ENCODE measurements at places on chromosomes 7 and 10.
A peak's percentile ranks its signal among the peaks of the same experiment; 100 is the strongest.

- no peak for DNase-seq
These were observed 307.8 kb downstream of the PRPF18 start for GRCh38 chr10:13894412-13895093.

GRCh38 chr7:17608114-17608833 lies 309.8 kb downstream of the AHR start:
- no peak for DNase-seq

DNA sequence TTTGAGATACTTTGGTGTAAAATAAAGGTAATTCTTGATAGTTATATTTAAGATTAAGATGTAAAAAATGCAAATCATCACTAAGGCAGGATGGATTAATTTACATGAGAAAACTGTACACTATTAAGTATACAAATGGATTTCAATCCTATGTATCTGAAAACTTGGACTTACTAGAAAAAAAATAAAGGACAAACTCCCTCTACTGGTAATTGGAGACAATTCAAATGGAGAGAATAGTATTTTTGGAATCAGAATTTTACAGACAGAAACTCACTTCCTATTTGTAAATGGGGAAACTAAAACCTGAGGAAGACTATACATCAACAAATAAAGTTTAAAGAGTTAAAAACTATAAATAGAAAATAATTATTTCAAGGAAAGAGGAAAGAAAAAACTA lies 62.6 kb downstream of the CUL2 start:
- no peak for DNase-seq

DNA sequence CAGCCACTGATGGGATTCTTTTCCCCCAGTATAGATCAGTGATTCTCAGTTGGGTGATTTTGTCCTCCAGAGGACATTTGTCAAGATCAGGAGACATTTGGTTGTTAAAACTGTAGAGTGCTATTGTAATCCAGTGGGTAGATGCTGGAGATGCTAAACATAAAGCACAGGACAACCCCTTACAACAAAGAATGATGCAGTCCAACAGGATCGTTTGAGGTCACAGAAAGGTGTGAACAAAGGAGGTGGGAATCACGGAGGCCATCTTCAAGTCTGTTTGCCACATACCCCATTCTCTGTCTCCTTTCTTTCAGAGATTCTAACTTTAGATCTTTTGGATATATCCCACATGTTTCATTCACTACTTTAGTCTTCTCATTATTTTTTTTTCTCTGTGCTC lies 69.0 kb downstream of the HELLS start:
- DNase-seq: no peak

- DNase-seq: no peak
These were observed 67.8 kb downstream of the EGFR start for GRCh38 chr7:55086413-55087201.

DNA sequence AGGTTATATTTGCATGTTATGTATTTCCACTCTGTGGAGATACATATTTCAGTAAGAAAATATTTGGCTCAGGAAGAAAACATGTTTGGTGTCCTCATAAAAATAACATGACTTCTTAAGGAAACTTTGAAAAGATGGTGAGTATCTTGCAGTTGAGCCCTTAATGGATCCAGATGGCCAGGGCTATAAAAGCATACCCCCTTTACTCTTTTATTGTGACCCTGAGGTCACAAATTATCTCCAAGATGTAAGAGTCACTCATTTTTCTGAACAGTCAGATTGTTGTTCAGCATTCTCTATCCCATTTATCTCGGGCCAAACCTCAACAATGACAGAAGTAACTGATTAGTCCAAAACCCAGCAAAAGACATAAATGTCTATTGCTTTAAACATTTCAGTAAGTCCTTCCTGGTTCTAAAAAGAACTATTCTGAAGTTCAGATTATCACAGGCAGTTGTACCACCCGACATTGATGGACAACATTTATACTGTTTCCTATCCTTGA lies 539.4 kb downstream of the PARD3 start:
- no peak for DNase-seq

DNA sequence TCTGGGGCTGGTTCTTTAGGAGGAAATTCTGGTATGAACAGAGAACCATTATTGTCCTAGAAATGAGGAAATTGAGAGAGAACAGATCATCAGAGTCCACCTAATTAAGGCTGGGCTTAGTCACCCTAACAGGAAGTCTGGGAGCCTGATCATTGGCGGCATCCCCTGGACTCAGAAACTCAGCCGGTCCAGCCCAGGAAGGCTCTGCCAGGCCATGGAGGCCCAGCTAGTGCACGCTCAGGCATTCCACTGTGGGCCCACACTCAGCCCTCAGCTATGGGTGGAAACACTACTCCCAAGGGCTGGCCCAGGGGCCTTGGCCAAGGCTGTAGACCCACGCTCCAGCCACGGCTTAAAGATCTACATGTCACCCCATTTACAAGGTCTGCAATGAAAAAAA lies 109.2 kb downstream of the PTPN20 start:
- DNase-seq: no peak

DNA sequence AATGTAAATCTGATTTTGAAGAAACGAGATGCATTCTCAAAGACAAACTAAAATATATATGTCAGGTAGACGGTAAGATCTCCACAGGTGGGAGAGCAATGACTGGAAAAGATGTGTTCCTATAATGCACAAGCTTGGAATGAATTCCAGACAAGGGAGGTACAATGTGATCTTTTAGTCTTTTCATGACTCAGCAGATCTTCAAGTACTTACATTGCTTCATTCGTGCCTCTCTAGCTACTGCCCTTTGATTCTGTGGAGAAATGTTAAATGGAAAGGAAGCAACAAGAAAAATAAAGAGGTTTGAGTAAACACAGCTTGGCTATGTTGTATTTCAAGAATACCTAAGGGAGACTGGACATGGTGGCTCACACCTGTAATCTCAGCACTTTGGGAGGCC lies 106.6 kb downstream of the GAD2 start:
- no peak for DNase-seq

DNA sequence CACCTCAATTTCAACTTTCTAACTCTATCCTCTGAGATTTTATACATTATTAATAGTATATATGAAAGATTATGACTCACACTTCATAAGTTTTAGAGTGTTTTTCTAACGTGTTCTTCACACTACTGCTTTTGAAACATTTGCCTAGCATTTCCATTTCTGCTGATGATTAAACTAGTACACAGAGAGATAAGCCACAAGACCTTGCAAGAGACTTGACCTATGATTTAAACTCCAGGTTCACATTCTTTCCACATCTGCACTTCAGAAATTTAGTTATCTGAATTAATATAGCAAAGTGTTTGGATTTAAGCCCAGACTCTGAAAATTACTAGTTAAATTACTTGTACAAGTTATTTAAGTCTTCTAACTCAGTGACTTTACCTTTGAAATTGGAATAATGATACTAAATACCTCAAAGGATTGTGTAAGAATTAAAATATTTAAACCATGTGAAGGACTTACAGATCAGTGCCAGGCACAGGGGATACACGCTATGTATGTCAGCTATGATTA lies 66.6 kb downstream of the PCLO start:
- no peak for DNase-seq

GRCh38 chr10:83995738-83996331 lies 143.5 kb upstream of the GHITM start:
- DNase-seq: no peak

GRCh38 chr7:84912993-84913635 lies 273.7 kb downstream of the SEMA3D start:
- DNase-seq: no peak

DNA sequence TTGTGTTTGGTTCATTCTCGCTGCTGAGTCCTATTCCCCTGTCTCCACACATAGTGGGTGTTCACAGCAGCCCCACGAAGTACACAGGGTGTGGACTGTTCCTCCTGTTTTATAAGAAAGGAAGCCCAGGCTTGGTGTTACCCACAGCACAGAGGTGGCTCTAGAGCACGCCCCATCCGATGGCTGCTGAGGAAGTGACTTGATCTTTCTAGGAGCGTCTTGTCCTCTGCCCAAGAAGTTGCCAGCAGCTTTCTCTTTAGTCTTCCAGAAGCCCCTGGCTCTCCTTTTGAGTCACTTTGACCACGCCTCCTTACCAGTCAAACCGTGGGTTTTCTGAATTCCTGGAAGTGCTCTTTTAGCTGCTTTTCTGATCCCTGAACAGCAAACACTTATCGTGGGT lies 94.0 kb downstream of the GRK5 start:
- peak; percentile 14 for DNase-seq

- DNase-seq: no peak
These were observed 385.8 kb downstream of the ETV1 start for GRCh38 chr7:13603661-13604060.

- DNase-seq: no peak
These were observed 11.5 kb upstream of the SP8 start for GRCh38 chr7:20798081-20798693.

DNA sequence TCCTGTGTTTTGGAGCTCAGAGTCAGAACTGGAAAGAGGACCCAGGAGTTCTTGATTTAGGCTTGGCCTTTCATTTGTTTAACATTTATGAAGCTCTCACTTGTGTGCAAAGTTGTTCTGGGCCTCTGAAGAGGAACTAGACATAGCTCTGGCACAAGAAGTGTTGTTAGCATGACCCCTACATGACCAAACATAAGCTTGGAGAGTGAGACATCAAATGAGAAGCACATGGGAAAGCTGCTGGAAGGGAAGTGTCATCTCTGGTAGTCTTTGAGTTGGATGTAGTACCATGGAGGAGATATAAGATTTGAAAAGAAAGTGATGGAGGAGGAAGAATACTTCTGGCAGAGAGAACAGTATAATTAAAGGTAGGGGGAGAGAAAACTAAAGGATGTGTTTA lies 370.1 kb downstream of the ADRA2A start:
- DNase-seq: no peak

- no peak for DNase-seq
These were observed 244.2 kb downstream of the POU6F2 start for GRCh38 chr7:39221901-39222300.

GRCh38 chr10:31678139-31678536 lies 250.5 kb downstream of the ARHGAP12 start:
- no peak for DNase-seq

DNA sequence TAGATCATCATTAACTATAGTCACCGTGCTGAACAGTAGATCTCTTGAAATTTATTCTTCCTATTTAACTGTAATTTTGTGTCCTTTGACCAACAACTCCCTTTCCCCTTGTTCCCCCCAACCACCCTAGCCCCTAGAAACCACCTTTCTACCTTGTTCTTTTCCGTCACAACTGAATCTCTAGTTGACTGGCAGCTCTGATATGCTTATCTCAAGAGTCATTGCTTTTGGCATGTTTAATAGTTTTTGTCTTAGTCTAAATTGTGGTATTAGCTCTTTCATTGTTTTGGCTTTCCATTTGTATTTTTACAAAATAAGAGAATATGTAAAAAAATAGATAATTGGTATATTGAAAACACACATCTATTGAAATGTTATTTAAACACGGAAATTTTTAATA lies 1.8 kb downstream of the GNAT3 start:
- no peak for DNase-seq

GRCh38 chr7:45086331-45087065 lies 2.3 kb downstream of the NACAD start:
- no peak for DNase-seq

- DNase-seq: no peak
These were observed 24.8 kb downstream of the GBX1 start for GRCh38 chr7:151142686-151143040.

- DNase-seq: no peak
These were observed 176.4 kb downstream of the DNAJB6 start for GRCh38 chr7:157513162-157513621.

- DNase-seq: no peak
These were observed 543.2 kb downstream of the PTPRN2 start for GRCh38 chr7:158044482-158044823.

DNA sequence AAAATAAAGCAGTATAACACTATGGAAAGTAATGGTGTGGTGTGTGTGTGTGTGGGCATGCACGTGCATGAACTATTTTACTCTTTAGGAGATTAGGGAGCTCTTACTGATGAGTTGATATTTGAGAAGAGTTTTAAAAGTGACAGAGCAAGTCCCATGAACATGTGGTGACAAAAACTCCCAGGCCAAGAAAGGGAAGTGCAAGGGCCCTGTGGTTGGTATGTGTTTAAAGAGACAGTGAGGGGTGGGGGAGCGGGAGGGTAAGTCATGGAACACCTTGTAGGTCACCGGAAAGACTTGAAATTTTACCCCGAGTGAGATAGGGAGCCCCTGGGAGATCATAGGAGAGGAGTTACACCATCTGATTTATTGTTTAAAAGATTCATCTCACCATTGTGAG lies 63.3 kb downstream of the AKR1B1 start:
- no peak for DNase-seq

- no peak for DNase-seq
These were observed 10.4 kb downstream of the TACR2 start for GRCh38 chr10:69406302-69406811.

GRCh38 chr7:132030086-132030568 lies 473.7 kb upstream of the PODXL start:
- DNase-seq: no peak

DNA sequence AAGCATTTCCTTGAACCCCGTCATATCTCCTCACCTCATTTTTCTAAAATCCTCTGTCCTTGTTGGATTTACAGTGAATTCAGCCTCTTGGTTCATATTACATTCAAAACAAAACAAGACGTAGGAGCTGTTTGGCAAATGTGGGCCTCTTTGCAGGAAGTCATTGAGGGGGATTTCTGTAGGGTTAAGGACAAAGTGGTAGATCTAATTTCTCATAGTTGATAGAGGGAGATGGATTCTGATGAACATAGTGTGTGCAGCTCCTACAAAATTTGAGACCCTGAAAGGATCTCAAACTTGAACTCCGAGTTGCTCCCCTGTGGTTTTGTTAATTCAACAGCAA lies 682 bp downstream of the TBXAS1 start:
- no peak for DNase-seq

DNA sequence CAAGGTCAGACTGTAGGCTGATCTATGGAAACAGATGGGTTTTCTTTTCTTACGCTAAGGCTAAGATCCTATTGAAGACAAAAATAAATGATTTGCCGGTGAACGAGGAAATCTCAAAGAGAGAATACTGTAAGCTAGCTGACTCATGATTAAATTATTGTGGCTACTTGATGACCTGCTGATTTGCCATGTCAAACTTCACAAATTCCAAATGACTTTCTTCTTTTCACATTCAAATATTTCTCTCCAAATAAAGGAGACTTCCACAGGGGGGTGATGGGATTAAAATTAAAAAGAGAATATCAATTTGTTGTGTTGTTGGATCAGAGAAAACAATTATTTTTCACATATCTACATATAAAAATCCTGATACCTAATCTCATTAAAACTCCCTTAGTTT lies 860.6 kb upstream of the ZWINT start:
- no peak for DNase-seq

DNA sequence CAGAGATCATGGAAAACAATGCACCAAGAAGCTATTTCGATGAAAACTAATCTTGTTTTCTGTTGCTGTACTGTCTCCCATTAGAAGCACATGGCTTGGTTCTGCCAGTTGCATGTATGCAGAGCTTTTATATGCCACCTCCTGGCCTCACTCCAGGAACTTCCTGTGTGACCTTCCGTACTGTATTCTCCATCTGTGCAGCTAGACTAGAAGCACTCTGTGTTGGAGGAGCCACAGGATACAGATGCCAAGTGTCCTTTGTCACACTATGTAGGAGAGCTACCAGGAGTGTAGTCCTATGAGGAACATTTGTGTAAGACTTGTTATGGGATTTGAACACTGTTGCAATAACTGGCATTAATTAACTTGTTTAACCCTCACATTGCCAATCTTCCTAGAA lies 503.5 kb upstream of the TPK1 start:
- DNase-seq: no peak

GRCh38 chr10:31100662-31101061 lies 69.0 kb upstream of the ZNF438 start:
- DNase-seq: no peak

- DNase-seq: no peak
These were observed at the start of gene DNTT for GRCh38 chr10:96304230-96304629. DNTT (plus strand) TSS chr10:96304434; CDS start chr10:96304498, 64 bp downstream.

- no peak for DNase-seq
These were observed 67.7 kb downstream of the C10orf105 start for GRCh38 chr10:71651928-71652327.
